ENCODE measurements at places on chromosomes 1 and 21.

GRCh38 chr1:70290218-70290617 is 64.3 kb downstream of the ANKRD13C start:
- no peak for DNase-seq

DNA sequence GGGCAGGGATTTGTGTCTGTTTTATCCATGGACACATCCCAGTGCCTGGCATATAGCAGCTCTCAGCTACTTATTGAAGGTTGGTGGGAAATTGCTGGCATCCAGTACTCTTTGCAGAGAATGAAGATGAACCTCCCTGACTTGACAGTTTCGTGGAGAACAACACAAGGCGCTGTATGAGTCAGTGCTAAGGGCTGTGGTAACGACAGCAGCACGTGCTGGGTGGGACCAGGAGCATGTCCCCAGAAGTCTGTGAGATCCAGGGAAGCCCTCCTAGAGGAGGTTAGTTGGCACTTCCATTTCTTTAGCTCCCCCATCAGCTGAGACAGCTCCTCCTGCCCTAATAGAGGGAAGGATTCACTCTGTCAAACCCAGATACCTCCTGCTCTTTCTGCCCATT is 25.9 kb upstream of the IL19 start:
- DNase-seq: no peak

DNA sequence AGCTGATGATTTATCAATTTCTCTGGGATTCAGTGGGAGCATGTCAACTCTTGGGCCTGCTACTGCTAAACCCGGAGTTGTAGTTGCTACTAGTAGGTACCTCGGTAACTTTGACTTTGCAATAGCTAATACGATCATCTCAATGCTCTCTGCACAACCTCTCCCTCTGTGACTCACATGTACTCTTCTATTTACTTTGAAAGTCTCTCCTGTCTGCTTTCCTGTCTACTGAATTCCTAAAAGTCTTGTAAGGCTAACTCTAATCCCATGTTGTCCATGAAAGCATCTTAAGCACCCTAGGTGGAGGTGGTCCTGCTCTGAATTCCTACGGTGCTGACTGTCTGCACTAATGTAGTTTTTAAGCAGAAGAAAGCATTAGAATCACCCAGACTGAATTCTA is 29.3 kb downstream of the SLC9C2 start:
- no peak for DNase-seq

GRCh38 chr1:22673486-22674409 is 20.7 kb downstream of the C1QB start:
- no peak for DNase-seq

DNA sequence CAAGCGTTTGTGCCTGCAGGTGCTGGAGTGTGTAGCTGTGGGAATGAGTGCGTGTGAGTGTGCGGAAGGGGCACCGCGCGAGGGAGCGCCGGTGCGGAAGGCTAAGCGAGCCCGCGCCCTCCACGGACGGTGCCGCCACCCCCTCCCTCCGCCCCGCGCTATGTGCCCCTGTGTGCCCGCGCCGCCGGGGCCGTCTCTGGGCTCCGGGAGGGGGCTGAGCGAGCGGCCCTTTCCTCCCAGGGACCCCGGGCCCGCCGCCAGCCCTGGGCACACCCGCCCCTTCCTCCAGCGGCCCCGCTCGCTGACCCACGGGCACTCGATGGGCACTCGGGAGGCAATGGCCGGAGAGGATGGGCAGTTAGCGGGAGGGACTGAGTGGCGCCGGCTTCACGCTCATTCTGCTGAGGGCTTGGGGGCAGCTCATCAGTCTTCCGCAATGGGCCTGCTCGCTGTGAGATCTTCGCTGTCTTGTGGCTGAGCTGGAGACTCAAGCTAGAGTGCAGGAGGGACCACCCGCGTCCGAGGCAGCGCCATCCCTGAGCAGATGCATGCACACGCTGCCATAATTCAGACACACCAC is 8.6 kb upstream of the ADGRB2 start:
- no peak for DNase-seq

DNA sequence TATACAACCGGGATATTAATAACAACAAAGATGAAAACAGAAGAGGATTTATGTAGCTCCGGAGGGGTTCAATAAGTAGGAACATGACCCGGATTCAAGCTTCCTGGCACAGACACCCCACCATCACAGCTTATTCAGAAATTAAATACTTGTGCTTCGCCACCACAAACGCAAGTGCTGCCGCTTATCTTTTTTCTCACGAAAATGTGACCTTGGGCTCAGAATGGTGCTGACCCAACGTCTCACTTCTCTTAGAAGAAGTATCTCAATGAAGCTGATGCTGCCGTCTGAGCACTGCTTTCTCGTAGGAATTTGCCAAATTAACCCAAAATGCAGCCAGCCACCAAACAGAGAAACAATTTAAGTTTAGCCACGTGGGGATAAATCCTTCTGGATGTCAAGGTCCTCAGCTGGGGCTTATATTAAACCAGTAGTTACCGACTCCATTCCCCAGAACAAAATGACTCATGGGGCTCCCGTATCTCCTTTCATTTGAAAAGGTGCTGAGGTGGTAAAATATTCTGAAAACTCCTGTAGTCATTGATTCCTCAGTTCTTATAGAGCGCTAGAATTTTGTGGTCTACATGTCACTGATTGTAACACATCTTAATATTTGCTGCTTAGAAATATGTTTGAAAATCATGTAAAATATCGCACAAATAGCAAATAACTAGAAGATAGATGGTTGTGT is 466.7 kb downstream of the SMYD3 start:
- no peak for DNase-seq

DNA sequence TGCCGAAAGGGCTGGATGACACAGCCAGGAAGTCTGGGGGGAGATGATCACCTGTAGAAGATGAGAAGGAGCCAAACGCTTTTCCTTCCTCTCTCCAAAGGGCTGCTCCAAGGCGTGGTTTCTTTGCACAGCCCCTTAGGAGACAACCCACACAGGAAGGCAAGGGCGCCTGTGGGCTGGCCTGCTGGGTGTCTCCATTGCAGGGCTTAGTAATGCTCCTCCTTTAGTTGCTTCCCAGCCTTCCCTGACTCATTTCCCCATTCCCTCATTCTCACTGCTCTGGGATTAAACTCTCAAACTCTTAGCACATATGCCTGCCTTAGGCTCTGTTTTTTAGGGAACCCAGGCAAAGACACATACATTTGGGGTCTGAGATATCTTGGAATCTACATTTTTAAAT is 1.7 kb upstream of the CLCA1 start:
- no peak for DNase-seq

- DNase-seq: no peak
Measured at GRCh38 chr1:181152892-181153633, 64.6 kb downstream of the IER5 start.

- no peak for DNase-seq
Measured at GRCh38 chr1:48488721-48489120, 16.7 kb upstream of the SPATA6 start.

DNA sequence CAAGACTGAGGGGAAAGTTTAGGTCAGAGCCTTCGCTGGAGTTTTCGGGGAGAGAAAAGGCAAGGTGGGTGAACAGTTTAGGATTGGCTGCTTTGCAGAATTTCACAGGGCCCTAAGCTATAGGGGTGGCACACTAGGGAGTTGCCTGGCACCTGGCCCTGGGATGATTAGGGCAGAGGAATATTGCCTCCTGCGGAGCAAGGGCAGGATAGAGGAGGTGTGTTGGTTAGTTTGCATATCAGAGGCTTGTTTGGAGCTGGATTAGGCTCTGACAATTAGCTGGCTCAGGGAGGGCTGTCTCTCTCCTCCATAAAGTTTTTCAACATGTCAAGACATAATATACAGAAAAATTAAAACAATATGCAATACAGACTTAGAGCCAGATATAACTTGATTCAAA is 436.4 kb downstream of the DISC1 start:
- DNase-seq: no peak

- no peak for DNase-seq
Measured at GRCh38 chr21:33078907-33079582, 9.1 kb downstream of the OLIG1 start.

DNA sequence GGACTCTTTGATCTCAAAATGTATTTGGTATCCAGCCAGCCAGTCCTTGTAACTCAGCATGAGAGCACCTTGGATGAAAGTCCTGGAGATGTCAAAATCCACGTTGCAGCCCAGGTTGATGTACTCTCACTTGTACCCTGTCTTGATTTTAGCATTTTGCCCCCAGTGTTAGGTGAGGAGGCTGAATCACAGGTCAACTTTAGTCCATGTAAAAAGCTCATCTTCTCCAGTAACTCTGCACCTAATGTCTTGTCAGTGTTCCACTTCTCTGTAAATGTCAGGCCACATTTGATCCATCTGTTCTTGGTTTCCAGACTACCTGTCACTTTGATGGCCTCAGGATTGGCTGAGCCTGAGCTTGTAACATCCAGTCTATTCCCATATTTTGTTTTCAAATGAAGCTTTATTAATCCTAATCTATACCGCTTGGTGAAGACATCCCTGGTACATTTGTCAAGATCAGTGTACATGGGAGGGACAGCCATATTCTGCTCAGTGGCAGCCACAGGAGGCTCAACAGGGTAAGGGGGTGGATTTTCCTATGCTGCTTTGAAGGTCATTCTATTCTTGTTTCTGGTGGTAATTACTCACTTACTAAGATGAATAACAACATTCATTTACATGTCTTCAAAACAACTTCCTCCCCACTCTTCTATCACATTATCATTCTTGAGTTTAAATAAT is 24.1 kb upstream of the FCRL3 start:
- DNase-seq: no peak

Measured in activated naive CD8-positive, alpha-beta T cell treated with anti-CD3 and anti-CD28 coated beads, Interleukin-2, amount 50 U/mL, for 16 hours (primary cell).